ENCODE measurements at places on chromosomes 7 and 10.

DNA sequence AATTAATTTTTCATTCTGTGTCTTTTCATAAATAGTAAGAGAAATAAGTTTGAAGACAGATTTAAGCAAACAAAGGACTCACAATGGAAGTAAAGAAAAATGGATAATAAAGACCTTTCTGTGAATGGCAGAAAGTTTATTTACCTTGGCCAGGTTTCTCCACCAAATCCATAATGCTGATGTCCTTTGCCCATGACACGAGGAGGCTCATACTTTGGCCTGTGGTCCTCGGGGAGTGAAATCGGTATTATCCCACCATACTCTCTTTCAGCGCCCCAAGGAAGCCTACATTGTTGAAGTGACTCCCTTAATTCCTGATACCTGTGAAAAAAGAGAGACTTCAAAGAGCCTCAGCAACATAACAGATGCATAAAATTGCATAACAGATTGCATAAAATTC, 43.1 kb upstream of the CYCS start:
- DNase-seq = no peak

DNA sequence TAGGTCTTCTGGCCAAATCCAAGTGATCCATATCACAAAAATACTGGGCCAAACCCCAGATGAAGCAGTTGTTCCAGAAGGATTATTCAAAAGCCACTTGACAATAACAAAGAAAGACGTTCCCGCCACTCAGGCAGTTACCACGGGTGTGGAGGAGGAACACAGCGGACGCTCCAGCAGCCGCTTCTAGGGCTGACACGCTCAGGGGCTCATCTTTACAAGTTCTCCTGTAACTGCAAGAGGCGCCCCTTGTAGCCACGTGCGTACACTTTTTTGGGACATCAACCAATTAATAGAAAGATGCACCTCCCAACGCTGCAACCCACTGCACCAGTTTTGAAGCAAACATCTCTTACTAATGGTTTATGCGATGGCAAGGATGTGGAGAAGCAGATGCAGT, 159.4 kb downstream of the GRID1 start:
- peak; percentile 16 for DNase-seq

DNA sequence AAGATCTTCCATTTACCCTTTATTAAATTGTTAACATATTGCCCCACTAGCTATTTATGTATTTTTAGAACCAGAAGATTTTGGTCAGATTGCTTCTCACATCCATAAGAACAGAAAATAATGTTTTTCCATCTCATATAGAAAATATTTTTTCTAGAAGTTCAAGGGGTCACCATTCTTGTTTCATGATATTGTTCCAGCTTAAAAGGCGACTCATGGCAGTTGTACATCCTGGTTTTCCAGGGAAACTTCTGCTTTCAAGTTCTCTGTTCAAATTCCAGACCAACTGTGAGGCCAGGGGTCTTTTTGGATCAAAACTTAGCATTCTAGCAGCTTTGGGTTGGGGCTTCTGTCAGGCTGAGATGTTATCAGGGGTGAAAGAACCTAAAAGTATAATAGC, 84.4 kb downstream of the LRRC4 start:
- no peak for DNase-seq

DNA sequence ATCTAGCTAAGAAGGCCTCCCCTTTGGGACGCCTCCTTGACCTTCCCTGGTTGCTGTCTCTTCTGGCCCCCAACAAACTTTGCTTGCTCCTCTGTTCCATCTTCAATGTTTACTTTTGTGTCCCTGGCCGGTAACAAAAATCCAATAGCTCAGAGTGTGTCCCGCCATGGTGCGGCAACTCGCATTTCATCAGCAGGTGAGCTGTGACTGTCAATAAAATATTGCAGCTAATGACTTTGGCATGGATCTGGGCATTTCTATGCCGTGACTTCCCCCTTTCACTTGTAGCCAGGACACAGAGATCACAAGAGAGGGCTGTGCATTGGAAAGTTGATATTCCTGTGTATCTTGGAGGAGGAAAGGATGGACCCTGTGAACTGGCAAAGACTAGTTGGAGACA, 317.6 kb downstream of the RPS24 start:
- peak; percentile 36 for DNase-seq

DNA sequence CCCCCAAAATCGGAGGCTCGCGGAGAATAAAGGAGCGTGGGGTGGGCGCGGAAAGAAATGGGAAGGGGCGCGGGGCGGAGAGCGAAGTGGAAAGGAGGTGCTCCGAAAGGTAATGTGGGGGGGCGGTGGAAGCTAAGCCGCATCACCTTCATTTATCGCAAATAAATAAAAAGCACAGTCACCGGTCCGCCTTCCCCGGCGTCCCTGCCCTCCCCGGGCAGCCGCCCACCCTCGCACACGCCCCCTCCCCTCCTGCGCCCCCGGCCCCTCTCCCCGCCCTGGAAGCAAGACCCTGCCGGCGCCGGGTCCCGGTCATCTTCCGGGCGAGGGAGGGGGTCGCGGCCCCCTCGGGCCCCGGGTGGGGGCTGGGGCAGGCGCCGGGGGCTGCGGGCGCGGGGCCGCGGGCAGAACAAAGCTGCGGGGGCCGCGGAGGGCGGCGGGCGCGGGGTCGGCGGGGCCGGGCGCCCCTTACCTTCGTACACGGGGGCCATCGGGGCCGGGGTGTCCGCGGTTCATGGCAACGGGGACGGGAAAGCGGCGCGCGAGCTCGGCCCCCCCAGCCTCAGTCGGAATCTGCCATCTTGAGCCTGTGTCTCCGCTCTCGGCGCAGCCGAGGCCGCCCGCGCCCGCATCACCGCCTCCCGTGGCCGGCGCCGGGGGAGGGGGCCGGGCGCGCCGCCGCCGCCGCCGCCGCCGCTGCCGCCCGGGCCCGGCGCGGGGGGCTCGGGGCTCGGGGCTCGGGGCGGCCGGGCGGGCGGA, 486 bp downstream of the HIPK2 start:
- DNase-seq = peak; percentile 55

- DNase-seq = no peak
Measured at GRCh38 chr7:8042796-8043535, 74.4 kb downstream of the GLCCI1 start.

GRCh38 chr7:102819151-102819550, 70.4 kb downstream of the FAM185A start:
- DNase-seq = no peak

All from right forelimb (tissue), 1 donor.